ENCODE measurements at places on chromosomes 6 and 20.

- peak; percentile 43 for DNase-seq
Measured at GRCh38 chr6:163405412-163406309, 8.9 kb upstream of the QKI start.

DNA sequence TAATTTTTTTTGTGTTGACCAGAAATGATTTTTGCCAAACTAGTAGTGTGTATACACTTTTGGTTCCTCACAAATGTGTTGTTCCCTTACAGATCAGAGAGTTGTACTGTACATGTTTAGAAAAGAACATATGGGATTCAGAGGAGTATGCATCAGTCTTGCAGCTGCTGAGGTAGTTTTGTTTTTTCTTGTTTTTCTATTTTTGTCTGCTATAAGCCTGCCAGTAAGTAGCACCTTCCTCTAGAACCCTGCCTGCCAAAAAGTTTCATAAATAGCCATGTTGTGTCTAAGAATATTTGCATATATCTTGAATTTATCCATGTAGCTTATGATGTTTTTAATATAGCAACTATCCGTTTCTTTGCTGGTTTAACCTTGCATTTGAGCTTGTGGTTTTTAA is 46.4 kb downstream of the ORC3 start:
- no peak for DNase-seq

DNA sequence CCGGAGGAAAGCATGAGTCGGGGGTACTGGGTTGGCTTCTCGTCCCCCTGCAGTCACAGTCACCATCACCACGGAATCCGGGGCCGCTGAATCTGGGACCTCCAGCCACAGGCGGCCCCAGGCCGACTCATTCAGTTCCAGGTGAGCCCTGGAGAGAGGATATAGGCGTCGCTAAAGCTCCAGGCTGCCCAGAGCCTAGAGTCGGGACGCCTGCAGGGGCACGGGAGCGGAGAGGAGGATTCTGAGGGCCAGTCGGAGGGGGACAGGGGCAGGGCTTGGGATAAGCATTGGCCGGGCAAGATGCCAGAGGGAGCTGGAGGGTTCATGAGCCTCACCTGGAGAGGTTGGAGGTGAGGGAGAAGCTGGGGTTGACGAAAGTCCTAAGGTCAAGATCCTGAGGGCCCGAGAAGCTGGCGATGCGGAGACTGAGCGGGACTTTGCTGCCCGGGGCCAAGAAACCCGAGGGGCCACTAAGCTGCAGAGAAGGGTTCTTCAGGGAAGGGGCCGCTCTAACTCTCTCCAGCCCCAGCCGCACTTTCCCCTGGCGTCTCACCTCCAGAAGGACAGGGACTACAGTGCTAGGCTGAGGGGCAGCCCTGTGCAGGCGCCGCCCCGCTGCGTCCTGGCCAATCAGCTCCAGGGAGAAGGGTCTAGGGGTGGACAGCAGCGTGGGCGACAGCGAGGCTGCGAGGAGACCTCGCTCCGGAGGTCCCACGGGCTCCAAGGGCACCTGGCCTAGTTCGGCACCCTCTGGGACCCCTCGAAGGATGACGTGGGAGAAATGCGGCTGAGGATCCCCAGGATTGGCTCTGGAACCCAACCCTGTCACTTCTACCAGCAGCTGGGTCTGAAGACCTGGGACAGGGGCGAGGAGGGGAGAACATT is 3.7 kb downstream of the SAPCD1 start:
- DNase-seq, result no peak

DNA sequence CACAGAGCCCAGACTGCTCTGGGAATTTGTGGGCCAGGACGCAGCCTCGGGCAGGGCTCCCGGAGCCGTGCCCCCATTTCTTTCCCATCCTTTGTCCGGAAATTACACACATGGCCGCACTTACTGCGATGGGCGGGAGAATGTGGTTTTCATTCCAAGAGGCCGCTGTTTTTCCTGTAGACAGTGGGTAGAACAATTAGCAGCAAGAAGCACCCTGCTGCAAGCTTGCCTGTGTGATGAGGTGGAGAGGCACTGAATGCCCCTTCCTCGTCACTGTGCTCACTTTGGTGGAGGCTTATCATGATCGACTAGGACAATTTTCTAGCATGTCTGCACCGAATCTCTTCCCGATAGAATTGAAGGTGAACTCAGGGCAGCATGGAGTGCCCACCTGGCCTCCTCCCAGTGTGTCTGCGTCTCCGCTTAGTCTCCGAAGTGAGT is 102.8 kb downstream of the DACT2 start:
- DNase-seq, result no peak

DNA sequence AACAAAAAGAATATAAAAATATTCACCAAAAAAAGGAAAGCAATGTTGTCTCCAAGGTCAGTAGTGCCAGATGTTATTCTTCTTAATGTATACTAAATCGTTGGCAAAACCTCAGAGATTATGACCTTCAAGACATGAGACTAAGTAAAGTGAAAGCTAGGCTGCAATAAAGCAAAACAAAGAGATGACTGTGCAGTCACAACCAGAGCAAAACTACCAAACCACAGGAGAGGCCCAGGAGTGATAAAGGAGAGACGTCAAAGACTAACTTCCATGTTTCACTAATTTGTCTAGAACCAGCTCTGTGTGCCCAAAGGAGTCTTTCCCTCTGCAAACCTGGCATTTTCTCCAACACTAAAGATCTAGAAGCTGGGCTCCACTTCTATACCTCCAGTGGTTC is 155.9 kb upstream of the POU3F2 start:
- DNase-seq, result no peak

DNA sequence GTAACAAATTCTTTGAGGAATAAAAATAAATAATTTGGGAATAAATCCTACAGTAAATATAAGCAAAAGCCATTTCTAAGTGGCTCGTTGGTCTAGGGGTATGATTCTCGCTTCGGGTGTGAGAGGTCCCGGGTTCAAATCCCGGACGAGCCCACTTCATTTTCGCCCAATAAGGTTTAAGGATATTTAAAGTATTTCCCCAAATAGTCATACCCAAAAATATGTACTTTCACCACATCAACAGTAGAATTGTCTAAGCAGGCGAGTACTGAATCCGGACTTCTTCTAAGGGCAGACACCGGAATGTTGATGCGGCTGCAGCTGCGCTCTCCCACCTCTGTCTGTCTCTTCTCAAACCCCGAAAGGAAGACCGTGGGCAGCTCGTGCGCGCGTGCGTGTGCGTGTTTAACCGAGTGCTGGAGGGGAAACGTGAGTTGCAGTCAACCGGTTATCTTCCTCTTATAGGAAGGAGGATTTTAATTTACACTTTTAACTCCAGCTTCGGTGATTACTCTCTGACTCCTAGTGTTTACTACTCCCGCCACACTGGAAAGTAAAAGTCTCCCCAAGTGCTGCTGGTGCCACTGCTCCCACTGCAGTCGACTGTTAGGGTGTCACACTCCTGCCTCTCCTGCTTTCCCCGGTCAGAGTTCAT is 155.7 kb upstream of the PRSS16 start:
- DNase-seq, result peak; percentile 38

- no peak for DNase-seq
Measured at GRCh38 chr6:56250266-56250665, 2.9 kb upstream of the COL21A1 start.

DNA sequence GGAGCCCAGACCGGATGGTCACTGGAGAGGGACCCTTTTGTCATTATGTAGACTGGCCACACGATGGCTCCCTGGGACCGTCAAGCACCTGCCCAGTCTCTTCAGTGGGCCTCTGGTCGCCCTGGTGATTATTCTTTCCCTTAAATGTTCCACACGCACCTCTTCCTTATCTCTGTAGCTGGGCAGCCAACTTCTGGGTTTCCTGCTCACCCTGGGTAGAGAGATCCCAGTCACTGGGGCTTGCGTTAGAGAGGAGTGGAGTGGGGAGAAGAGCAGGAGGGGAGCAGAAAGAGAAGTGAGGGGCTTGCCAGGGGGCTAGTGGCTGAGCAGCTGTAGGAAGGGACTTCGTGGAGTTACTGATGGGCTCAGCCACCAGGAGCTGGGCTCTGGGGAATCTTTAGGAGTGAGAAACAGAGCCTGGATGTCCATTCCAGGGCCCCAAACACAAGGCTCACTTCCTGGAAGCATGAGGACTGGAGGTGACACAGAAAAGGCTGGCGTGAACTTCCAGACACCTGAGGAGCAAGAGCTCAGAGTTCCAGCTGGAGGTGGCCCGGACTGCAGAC is 150.1 kb downstream of the DHX35 start:
- DNase-seq, result peak; percentile 67

DNA sequence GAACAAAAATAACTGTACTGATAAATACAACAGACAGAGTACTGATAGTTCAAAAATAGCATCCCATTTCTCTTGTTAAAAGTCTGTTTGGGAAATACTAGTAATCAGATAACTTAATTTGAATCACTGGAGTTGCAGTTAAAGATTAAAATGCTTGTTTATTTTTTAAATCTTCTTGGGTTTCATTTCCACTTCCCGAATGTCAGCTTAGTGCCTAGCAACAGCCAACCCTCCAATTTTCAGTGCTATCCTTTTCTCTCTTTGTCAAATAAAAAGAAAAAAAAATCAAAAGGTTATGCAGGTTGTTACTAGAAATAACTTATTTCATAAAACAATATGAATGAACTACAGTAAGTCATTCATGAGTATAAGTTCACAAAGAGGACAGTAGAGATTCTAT is 257.7 kb upstream of the STXBP5 start:
- no peak for DNase-seq

GRCh38 chr6:45998524-45998923 is 17.1 kb downstream of the CLIC5 start:
- DNase-seq, result no peak

- no peak for DNase-seq
Measured at GRCh38 chr6:159045801-159046200, 1.0 kb upstream of the TAGAP start.

DNA sequence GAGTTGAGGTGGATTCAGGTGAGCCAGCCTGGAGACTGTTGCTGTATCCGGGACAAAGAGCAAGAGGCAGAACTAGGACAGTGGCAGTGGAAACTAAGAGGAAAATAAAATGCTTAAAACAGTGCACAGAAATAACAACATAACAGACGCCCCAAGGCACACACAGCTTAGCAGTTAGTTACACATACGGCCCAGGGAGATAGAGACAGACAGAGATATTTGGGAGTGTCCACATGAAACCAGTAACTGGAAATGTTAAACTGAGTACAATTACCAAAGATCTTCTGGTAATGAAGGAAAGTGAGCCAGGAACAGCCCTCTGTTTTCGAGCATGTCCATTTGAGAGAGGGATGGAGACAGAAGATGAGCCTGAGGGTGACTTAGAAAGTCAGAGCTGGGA is 237.5 kb upstream of the QKI start:
- DNase-seq, result no peak

DNA sequence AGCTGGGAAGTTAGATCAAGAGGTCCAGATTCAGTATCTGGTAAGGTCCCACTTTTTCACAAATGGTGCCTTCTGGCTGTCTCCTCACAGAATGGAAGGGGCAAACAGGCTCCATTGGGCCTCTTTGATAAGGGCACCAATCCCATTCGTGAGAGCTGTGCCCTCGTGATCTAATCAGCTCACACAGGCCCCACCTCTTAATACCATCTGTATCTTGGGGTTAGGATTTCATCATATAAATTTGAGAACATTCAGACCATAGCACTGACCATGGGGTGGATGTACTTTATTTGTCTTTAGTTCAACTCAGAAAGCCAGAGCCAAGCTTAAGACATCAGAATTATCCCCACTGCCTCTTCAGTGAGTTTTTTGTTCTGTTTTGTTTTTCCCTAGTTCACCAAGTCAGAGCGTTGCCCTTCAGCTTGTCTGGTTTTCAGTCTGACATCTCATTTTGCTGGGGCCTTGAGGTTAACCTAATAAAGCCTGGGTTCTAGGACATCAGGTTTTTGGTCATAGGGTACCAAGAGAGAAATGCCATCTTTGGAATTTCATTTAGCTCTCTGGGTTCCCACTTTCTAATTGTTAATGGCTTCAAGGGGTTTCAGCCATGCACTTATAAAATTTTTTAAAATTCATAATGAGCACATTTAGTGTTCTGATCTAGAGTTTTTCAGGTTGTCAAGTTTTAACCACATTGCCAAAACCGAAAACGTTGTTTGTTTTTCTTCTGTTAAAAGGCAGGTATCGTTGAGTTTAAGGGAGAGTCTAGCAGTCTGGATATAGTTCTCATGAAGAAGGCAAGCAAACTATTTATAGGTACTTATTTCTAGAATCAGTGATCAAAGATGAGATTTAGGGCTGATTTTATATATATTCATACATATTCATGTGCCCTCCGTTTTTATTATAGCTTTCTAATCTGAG is 19.0 kb downstream of the SENP6 start:
- no peak for DNase-seq

DNA sequence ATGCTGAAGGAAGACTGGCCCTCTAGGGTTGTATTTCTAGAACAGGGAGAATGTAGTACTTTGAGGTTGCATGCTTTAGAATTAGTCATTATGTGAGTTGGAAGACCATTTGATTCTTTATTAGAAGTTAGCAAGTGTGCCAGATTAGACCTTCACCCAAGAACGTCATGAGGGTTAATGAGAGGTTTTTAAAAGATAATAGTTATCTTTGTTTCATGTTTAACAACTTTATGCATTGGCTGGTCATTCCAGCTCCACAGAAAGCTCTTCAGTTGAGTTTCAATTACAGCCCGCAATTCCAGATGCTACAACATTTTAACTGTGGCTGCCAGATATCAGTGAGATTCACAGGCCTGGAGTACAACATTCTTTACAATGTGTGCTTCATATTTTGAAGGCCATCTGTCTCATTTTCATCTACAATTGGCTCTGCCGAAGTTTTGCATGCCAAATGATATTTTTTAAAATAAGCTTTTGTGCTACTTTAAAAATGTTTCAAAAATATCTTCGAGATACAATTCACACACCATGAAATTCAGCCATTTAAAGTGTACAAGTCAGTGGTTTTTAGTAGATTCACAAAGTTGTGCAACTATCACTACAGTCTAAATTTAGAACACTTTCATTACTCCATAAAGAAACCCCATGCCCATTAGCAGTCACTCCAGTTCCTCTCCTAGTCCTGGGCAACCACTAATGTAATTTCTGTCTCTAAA is 61.1 kb upstream of the FBXO30 start:
- DNase-seq, result no peak

- DNase-seq, result no peak
Measured at GRCh38 chr20:47730744-47731143, 54.5 kb downstream of the SULF2 start.

- no peak for DNase-seq
Measured at GRCh38 chr6:170038251-170038650, 252.6 kb downstream of the DLL1 start.

DNA sequence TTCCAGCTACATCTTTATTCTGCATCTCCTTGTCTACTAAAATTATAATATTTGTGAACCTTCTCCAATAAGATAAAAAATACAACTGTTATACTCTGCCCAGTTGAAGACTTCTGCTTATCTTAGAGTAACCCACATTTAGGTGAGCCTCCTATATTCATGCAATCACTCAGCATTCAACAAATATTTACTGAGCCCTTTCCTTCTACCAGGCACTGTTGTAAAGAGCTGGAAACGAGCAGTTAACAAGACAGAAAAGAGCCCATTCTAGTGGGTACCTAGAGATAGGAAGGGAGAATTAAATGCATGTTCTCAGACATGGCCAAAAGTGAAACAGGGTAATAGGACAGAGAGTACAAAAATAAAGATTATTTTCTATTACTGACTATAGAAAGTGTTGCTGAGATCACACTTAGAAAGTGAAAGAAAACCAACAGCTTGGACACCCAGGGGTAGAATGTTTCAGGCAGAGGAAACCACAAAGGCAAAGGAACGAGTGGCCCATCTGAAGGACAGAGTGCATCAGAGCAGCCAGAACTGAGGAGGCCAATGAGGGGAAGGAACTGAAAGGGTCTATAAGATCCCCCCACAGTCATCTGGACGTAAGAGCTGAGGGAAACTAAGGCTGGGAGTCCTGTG is 50.8 kb upstream of the SMLR1 start:
- DNase-seq, result no peak
